ENCODE measurements at places on chromosomes 6 and 20. TPM values are rescaled to one million over a fixed set of nuclear protein-coding genes. Genes with fewer than 3 reads are reported as not detected.

ECT2L gene
- not detected for total RNA-seq

PLAGL1 gene
- total RNA-seq, result 7.6 TPM

HTR1B gene
- not detected for total RNA-seq

IMPG1 gene
- total RNA-seq, result not detected

TFEB gene
- 4.9 TPM for total RNA-seq

PLEKHG1 gene
- total RNA-seq, result 0.26 TPM

BTNL2 gene
- not detected for total RNA-seq

Data from A549 treated with RU486 at 1 μM for 4 hours (cell line).